ENCODE measurements at places on chromosomes 4 and X.

DNA sequence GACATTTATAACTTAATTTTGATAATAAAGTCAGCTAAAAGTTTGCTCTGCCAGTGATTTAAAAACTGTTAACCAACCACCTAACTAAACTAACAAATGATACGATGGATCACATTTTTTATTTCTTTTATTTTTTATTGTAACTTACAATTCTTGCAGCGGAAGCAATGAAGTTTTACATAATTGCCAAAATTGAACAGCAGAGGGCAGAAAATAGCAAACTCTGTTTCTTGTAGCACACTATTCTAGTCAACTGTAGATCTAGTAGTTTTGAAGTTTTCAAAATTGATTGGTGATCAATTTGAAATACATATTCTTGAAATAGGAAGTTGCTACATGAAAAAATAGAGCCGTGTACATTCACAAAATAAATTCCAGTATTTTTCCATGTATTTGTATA, 2.8 kb upstream of the GRIA2 start:
- DNase-seq: no peak

DNA sequence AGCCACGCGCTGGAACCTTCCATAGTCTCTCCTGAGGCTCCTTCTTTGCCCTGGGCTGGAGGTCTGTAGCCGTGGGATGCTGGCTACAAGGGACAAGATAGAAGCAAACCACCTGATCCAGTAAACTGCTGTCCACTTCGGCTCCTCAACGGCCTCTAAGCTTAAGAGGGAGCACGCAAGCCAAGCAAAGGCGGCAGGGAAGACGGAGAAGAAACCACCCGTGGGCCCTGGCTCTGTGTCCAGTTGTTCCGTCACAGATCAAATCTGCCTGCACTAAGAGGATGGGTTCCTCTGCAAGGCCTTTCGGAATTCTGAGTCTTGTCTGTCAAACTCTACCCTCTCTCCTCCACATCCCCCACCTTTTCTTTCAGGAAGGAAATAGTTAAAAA, 401 bp upstream of the EDNRA start:
- no peak for DNase-seq

DNA sequence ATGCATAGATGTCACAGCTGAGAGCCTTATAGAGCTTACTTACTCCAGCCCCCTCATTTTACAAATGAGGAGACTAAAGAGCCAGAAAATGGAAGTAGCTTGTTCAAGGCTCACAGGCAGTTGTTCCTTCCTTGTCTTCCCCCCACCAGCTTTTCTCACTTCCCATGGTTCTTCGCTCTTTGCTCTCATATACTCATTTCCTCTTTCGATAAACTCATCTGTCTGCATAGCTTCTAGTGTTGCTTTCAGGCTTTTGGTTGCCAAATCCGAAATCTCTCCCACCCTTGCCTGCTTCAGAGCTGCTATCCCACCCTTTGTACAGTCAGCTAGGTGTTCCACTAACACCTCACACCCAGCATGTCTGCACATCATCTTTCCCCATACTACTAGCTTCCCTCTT, 25.0 kb upstream of the GJB1 start:
- no peak for DNase-seq

DNA sequence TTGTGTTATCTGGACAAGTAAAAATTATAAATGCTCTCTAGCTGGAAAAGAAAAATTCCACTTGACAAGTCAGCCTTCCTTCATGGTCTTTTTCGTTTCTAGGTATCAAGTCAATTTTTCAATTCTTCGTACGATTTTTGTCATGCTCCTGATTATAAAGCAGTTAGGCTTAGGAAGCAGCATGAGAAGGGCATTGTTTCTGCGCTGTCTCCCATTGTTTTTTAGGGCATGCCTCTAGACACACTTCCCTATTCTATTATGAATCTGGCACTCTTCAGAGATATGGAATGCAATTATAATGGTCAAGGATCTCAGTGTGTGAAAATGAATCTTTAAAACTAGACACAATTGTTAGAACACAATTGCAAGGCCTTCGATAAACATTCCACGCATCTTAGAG, 164.1 kb upstream of the FAT1 start:
- no peak for DNase-seq

DNA sequence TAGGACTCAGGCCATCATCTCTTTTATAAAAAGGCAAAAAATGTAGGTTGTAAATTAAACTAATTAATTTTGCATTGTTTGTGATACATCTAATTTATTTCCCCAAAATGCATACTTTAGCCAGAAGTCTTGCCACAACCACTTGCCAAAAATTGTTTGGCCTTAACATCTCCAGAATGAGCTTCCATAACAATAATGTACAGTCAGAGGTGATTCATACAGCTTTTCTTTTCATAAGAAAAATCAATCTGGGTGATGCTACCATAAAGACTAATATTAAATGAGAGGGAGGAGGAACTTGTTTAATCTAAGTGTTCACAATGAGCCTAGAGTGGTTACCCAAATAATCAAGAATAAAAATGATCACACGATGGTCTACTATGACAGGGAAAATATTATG, 59.3 kb downstream of the AMMECR1 start:
- no peak for DNase-seq

DNA sequence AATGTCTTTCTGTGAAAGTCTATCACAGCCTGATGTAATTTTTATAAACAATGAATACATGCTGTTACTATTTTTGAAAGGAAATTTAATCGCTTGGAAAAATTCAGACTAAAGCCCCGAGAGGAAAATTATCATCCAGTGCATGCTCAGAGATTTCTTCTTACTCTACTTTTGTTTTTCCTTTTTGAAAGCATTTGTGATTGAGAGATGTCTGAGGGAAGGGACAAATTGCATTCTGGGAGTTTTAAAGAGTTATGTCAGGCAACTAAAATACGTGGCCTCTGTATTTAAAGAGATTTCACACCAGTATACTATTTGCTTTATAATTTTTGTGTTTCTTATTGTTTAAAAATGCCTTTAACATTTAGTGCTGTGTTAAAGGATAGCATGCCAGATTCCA, 1.4 kb upstream of the ZFX start:
- DNase-seq: no peak

DNA sequence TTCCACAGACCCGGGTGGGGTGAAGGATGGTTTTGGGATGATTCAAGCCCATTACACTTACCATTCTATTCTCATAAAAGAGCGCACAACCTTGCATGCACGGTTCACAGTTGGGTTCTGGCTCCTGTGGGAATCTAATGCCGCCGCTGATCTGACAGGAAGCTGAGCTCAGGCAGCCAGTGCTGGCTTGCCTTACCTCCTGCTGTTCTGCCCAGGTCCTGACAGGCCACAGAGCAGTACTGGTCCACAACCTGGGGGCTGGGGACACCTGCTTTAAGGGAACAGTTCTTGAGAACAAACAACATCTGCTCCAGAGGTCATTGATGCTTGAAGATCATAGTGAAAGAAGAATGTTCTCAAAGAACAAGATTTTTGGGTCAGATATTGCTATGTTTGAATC, 8.0 kb upstream of the HS3ST1 start:
- DNase-seq: no peak
